ENCODE measurements at places on chromosomes 6 and 20. TPM values are rescaled to one million over a fixed set of nuclear protein-coding genes. Genes with fewer than 3 reads are reported as not detected.

The RIMS4 gene
- polyA plus RNA-seq, result 3.0 TPM

The CPNE5 gene
- polyA plus RNA-seq, result 5.3 TPM

The EYA4 gene
- polyA plus RNA-seq, result 0.08 TPM

The C20orf204 gene
- 0.20 TPM for polyA plus RNA-seq

The ATXN1 gene
- polyA plus RNA-seq, result 7.3 TPM
